Right atrium auricular region (tissue), 2 donors: ENCODE measurements at places on chromosomes 7 and 10. TPM values are rescaled to one million over a fixed set of nuclear protein-coding genes. Genes with fewer than 3 reads are reported as not detected.

- peaks cover 70% of the 10 kb centered on the region for H3K36me3 ChIP-seq
- H3K27me3 ChIP-seq: no peaks in the 10 kb centered on the region
- peaks cover 6% of the 10 kb centered on the region for H3K4me1 ChIP-seq
- H3K4me3 ChIP-seq: no peak overlapping the region
Observed at GRCh38 chr7:148782757-148783456, 84.2 kb downstream of the CUL1 start.

DNA sequence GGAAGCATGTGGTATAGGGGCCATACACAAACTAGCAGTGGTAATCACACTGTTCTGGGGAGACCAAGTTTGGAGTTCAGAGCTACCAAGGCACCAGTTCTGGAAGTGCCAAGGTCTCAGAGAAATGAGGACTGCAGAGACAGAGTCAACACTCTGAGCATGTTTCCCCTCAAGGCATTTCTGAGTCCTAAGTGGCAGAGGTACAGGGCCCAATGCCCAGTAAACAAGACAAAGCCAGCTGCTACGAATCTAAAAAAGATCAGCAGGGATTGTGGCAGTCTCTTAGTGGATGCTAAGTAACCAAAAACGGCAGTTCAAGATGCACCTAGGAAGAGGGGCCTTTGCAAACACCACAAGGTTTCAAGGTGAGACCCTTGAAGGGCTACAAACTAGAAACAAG is 271.9 kb downstream of the TNS3 start:
- no peaks in the 10 kb centered on the region for H3K27me3 ChIP-seq
- no peaks in the 10 kb centered on the region for H3K4me1 ChIP-seq
- DNase-seq: no peak
- H3K4me3 ChIP-seq: no peak overlapping the region
- peak overlapping the region; percentile 44 for H3K27ac ChIP-seq
- no peaks in the 10 kb centered on the region for H3K36me3 ChIP-seq

GRCh38 chr7:33101906-33102305 is 7.3 kb downstream of the RP9 start:
- peaks cover 15% of the 10 kb centered on the region for H3K4me1 ChIP-seq
- no peak overlapping the region for H3K4me3 ChIP-seq
- H3K36me3 ChIP-seq: peaks cover 30% of the 10 kb centered on the region
- H3K27me3 ChIP-seq: no peaks in the 10 kb centered on the region
- no peak for DNase-seq
- no peak overlapping the region for H3K27ac ChIP-seq

DNA sequence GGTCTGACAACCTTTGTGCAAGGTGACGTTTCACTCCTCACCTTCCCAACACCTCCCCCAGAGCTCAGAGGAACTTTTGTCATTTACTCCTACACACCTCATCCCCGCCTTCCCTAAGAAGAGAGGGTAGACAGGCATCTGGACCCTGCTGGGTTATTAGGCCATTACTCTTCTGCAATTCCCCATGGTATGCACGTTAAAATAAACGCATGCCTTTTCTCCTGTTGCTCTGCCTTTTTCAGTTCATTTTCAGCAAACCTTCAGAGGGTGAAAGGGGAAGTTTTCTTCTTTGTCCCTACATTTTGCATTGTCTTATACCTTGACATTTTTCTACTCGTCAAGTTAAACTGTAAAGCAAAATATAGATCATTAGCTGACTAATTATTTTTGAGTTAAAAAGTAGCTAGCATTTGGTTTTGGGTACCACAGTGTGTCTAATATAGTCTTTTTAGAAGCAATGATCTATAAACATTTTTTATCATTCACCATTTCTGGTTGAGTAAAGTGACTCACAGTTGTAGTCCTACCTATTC is 10.5 kb upstream of the EDRF1 start:
- H3K27ac ChIP-seq: no peak overlapping the region
- no peak for DNase-seq
- H3K4me1 ChIP-seq: no peaks in the 10 kb centered on the region
- H3K4me3 ChIP-seq: no peak overlapping the region
- no peaks in the 10 kb centered on the region for H3K36me3 ChIP-seq

DNA sequence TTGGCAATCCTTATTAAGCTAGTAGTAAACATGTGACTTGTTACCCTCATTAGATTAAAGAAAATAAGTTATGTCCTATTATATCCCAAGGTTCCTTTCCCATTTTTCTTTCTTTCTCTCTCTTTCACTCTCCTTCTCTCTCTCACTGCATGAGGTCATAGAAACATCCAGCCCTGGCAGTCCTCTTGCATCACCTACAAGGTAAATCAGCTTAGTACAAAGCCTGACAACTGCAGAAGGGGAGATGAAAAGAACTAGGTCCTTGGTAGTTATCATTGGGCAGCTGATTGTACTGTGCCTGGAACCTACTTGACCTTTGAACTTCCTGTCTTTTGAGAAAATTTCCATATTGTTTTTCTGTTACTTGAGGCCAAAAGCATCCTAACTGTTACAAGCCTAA is 307.9 kb upstream of the SP8 start:
- DNase-seq: no peak
- no peaks in the 10 kb centered on the region for H3K27me3 ChIP-seq
- no peak overlapping the region for H3K27ac ChIP-seq
- H3K36me3 ChIP-seq: no peaks in the 10 kb centered on the region
- H3K4me1 ChIP-seq: no peaks in the 10 kb centered on the region

DNA sequence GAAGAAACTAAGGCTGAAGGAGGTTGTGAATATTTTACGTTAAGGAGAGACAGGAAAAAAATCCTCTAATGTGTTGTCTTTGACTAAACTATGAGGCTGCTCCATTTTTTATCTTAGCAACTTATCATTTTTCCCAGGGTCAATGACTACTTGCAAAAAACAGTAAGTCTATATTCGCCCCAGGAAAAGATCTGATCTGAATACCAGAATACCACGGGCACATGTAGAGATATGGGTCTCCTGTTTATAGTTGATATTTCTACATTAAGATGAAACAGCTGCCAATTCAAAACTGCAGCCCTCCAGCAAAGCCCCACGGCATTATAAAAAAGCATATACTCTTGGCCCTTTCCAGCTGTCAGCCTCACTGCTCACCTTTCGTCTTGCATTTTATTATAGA is 358.4 kb downstream of the SH2D4B start:
- H3K27me3 ChIP-seq: no peaks in the 10 kb centered on the region
- H3K4me3 ChIP-seq: no peak overlapping the region
- no peaks in the 10 kb centered on the region for H3K4me1 ChIP-seq

- no peaks in the 10 kb centered on the region for H3K36me3 ChIP-seq
- H3K4me1 ChIP-seq: no peaks in the 10 kb centered on the region
- no peaks in the 10 kb centered on the region for H3K27me3 ChIP-seq
Observed at GRCh38 chr7:84664626-84665025, 470.0 kb upstream of the SEMA3A start.

DNA sequence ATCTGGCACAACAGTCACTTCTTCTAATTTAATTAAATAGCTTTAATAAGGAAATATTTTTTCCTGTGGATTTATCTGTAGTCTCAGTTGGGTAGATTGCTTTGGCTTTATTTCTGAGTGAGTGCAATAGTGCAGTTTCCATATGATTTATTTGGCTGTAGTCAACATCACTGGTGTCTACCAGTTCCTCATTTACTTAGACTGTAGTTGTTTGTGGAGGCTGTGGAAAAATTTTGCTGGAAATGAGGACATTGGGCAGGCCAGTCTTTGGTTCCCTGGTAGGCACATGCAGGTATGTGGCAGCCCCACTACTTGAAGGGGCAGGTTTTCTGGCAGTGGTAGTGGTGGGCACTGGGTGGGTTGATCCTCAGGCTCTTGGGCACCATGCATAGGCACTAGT is 15.5 kb downstream of the TAS2R40 start:
- no peak overlapping the region for H3K4me3 ChIP-seq
- H3K4me1 ChIP-seq: no peaks in the 10 kb centered on the region
- DNase-seq: no peak
- H3K27ac ChIP-seq: no peak overlapping the region
- H3K27me3 ChIP-seq: no peaks in the 10 kb centered on the region

DNA sequence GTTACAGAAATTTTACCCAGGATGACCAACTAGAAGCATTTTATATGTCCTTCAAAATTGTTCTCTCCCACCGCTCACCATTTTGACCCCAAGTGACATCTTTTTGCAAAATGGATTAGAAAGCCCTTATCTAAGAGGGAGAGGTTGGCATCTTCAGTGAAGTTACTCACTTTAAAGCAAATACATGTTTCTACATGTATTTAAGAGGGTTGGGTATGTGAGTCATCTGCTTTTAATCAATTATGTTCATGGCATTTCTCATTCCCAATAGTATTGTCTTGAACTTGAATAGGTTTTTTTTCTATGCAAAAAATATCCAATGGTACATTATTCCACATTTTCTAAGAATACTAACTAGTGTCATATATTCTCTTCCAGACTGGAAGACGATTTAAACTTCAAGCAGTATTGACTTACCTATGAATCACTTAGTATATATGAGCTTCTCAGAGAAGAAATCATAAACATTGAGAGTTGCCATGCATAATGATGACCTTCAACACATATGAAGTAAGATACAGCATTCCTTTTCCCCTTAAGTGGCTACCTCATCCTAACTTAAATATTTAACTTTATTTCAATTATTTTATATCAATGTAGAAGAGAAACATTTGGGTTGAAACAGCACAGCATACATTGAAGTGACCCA is 132.8 kb downstream of the POLR1F start:
- no peaks in the 10 kb centered on the region for H3K4me1 ChIP-seq
- DNase-seq: no peak
- no peaks in the 10 kb centered on the region for H3K27me3 ChIP-seq
- H3K36me3 ChIP-seq: no peaks in the 10 kb centered on the region

DNA sequence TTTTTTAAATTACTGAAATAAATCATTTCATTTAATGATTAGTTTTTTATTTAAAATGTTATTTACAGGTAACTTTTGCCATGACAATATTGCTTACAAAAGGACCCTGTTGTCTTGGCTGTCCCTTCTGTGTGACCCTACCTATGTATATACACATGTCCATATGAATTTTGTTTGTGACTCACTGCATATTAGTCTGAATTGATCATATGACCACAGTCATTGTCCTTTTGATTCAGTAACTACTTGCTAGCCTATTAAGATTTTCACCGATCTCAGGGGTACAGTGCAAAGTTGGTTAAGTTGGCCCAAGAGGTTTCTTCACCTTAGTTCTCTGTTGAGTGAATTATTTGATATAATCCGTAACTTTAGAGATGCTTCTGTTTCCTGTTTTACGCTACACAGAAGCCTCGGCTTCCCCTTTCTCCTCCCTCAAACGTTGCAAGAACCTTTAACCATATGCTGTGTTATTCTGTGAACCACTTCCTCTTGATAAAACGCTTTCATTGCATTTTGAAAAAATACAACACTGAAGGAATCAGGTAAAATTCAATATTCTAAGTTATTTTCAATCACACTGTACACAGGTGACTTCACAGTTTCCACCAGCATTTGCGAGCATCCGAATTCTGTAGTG is 43.9 kb downstream of the APBB1IP start:
- no peaks in the 10 kb centered on the region for H3K27me3 ChIP-seq
- H3K27ac ChIP-seq: no peak overlapping the region
- no peaks in the 10 kb centered on the region for H3K4me1 ChIP-seq
- no peaks in the 10 kb centered on the region for H3K36me3 ChIP-seq

GRCh38 chr7:100891568-100892247 is 2.2 kb upstream of the UFSP1 start:
- DNase-seq: no peak
- H3K27ac ChIP-seq: no peak overlapping the region
- peaks cover 61% of the 10 kb centered on the region for H3K4me1 ChIP-seq
- peaks cover 22% of the 10 kb centered on the region for H3K27me3 ChIP-seq
- H3K4me3 ChIP-seq: no peak overlapping the region
- peaks cover 22% of the 10 kb centered on the region for H3K36me3 ChIP-seq

DNA sequence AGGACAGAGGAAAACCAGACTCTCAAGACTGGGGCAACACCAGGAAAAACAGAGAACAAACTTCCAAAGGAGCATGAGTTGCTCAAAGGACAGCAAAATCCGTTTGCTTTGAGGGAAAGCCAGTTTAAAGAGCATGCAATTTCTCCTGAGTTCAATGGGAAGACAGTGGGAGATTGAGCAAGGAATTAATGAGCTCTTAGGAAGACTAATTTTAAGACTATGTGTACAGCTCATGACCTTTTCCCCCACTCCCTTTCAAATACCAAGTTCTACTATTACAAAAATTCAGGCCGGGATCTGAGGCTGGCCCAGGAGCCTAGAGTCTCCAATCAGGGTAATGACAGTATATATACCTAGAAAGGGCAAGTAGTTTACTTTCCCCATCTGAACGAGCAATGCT is 79.2 kb downstream of the EPDR1 start:
- H3K36me3 ChIP-seq: no peaks in the 10 kb centered on the region
- DNase-seq: no peak
- H3K27me3 ChIP-seq: no peaks in the 10 kb centered on the region
- H3K27ac ChIP-seq: peak overlapping the region; percentile 29
- peaks cover 16% of the 10 kb centered on the region for H3K4me1 ChIP-seq
- no peak overlapping the region for H3K4me3 ChIP-seq

DNA sequence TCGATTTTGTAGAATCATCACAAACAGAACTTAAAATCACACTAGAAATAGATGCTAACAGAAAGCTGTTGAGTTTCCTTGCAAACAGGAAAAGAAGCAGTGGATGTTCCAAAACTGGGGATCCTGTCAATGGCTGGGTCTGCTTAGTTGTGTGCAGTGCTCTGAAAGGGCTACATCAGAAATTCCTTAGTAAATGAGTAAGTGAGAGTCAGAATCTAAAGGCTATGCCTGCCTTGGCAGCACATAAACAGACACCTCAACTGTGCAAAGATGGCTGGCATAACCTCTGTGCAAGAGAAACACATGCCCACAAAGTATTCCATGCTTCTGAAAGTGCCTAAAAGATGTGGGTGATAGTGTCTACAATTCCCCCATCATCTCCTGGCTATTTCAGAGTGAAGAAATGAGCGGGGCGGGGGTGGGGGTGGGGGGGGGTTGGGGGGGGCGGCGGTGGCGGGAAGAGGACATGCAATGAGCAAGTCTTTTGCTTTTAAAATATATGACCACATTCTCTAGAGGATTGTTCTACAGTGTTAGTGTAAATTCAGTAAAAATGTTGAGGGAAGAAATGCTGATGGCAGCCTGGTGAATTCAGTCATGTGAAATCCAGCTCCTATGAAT is 138.1 kb upstream of the LAMB4 start:
- H3K4me1 ChIP-seq: no peaks in the 10 kb centered on the region
- H3K27me3 ChIP-seq: no peaks in the 10 kb centered on the region
- no peak overlapping the region for H3K4me3 ChIP-seq
- DNase-seq: no peak
- H3K27ac ChIP-seq: no peak overlapping the region

The AKR1D1 gene
- total RNA-seq: not detected

The ADAM12 gene
- 1.2 TPM for total RNA-seq

The SPDYE9 gene
- not detected for total RNA-seq

The NKX2-3 gene
- total RNA-seq: not detected

The FOXP2 gene
- 2.0 TPM for total RNA-seq

The ACHE gene
- 33.0 TPM for total RNA-seq

The ZNF32 gene
- total RNA-seq: 56.5 TPM

The GOLGA7B gene
- total RNA-seq: 3.2 TPM

The ASCC1 gene
- 37.0 TPM for total RNA-seq

The NRCAM gene
- total RNA-seq: 0.63 TPM

The LAMB4 gene
- not detected for total RNA-seq

The CYP2C19 gene
- not detected for total RNA-seq

The CCZ1 gene
- total RNA-seq: 38.3 TPM
